ENCODE measurements at places on chromosomes 11 and 22. TPM values are rescaled to one million over a fixed set of nuclear protein-coding genes. Genes with fewer than 3 reads are reported as not detected.

MS4A12 gene
- total RNA-seq: not detected

SLC15A3 gene
- total RNA-seq: 33.7 TPM

MMP10 gene
- not detected for total RNA-seq

ESAM gene
- not detected for total RNA-seq

GRCh38 chr11:69541001-69541285, 59.5 kb downstream of the LINC01488 start:
- DNase-seq: no peak

DNA sequence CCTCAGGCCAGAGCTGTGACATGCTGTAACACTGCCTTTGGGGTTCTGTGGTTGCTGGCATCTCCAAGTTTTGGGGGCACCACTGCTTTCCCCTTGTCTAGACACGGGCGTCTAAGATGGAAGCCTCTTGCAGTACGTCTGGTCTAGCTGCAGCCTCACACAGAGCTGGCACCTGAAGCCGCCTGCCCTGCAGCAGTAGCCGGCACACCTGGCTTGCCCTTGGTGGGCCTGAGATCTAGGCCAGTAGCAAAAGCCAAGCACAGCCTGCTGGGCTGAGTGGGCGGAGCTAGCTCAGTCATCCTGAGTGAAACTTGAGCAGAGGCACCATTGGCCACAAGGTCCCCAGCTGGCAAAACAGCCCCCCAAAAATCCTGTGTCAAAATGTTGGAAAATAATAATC, 154.2 kb downstream of the DLG2 start:
- DNase-seq: no peak

DNA sequence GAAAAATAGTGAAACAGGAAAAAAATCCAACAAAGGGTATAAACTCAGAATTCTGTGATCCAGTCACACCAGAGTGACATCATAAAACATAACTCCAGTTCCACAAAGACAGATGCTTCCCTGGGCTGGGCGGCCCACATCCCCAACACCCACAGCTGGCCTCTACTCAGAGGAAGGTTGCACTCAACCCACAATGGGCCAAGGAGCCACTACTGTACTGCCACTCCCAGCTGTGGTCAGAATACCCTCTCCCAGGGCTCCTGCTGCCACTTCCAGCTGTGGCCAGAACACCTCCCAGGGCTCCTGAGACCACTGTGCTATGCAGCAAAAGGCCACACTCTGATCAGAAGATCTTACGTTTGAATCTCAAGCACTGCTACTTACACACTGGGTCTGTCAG, 18.3 kb downstream of the SMCO4 start:
- no peak for DNase-seq

DNA sequence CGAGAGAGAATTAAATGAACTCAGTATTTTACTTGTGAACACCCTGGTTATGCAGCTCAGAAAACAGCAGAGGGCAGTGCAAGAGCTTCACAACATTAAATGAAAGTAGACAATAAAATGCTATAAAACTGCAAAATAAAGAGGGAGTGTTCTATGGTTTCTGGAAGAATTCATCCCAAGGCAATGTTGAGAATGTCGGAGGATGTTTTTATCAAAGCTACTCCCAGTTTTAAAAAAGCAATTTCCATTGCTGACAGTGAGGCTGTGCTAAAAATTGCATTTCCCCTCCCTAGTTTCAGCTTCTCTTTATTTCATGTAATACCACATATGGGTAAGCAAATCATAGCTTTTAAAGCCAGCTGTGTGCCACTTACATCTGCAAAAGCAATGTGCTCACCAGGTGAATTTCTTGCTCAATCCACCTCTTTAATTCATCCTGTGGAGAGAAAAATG, 296.8 kb downstream of the RAB38 start:
- no peak for DNase-seq

- no peak for DNase-seq
Observed at GRCh38 chr11:6627762-6628241, 8.6 kb upstream of the TPP1 start.

All from H1 (cell line).